ENCODE measurements at places on chromosomes 12 and 14. TPM values are rescaled to one million over a fixed set of nuclear protein-coding genes. Genes with fewer than 3 reads are reported as not detected.

Gene DPPA3
- not detected for total RNA-seq

Gene CELA1
- not detected for total RNA-seq

Gene ATF7IP
- total RNA-seq: 46.3 TPM

Gene PDE6H
- total RNA-seq: not detected

Gene ADAM21
- total RNA-seq: not detected

Gene KRT85
- total RNA-seq: not detected

Gene SPIC
- not detected for total RNA-seq

Gene PSMB5
- 77.9 TPM for total RNA-seq

GRCh38 chr14:33413381-33413780 lies 474.7 kb downstream of the NPAS3 start:
- no peak for DNase-seq

DNA sequence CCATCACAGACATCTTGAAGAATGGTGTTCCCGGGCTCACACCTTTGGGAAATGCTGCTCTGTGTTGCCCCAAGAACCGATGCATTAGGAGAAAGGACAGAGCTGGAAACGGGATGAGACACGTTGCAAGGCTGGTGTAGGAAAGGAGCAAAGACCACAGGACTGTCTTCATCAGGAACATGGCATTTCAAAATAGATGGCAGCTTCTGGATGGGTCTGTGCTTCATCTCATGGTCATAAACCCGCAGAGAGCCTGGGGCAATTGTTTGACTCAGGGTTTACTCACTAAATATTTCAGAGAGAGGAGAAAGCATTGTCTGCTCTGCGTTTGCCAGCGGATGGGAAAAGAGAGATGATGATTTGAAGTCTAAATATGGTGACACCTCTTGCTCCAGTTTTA lies 76.3 kb downstream of the CACNA1C start:
- DNase-seq: no peak

- no peak for DNase-seq
Observed at GRCh38 chr12:92602476-92602875, 100.3 kb upstream of the PLEKHG7 start.

DNA sequence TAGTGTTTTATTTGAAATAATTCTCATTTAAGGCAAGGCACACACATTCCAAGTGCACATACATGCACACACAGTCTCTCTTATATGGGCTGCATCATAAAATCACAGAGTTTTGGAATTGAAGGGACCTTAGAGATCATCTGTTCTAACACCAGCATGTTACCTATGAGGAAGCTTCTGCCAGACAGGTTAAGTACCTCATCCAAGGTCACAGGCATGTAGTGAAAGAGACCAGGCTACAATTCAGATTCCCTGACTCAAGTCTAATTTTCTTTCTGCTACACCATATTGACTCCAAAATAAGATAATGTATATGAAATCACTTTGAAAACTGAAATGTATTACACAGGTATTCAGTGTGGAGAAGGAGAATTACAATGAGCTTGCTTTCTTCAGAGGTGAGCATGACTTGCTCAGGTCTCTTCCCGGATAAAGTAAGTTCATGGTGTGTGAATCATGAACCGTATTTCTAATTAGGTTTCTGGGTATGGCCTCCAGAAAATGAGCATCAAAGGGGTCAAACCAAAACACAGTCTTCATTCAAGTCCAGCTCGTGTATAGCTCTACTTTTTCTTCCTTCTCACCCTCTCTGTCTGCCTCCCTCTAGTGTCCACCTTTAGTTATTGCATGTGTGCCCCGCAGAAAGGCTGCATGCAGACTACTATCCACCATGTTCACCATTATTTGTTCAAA lies 411.9 kb downstream of the FUT8 start:
- DNase-seq: peak; percentile 44

DNA sequence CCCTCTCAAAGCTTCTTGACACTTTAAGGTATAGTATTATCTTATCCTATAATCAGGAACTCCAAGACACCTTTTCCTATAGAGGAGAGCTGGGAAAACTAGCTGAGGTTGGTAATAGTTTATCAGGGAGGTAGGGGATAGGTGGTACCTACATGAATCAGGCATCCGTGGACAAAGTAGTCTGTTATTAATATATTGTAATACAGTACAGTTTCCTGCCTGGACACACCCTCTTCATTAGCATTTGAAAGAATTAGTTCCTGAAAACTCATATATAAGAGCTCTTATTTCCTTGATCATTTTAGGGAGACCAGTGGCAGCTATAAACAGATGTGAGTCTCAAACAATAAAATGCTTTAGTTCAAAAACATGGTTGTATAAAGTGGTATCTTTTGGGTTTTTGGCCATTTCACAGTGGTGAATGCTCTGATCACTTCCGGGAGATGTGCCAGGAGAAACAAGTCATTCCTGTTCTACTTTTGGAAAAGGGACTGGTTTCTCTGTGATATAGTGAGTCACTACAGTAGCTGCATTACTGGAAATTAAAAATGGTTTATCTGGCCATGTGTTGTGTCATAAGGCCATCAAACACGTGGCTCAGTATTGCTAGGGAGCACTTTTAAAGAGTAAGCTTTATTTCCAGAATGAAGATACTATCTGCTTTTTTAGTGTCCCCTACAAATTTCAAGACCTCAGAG lies 98.1 kb downstream of the KLRB1 start:
- no peak for DNase-seq

DNA sequence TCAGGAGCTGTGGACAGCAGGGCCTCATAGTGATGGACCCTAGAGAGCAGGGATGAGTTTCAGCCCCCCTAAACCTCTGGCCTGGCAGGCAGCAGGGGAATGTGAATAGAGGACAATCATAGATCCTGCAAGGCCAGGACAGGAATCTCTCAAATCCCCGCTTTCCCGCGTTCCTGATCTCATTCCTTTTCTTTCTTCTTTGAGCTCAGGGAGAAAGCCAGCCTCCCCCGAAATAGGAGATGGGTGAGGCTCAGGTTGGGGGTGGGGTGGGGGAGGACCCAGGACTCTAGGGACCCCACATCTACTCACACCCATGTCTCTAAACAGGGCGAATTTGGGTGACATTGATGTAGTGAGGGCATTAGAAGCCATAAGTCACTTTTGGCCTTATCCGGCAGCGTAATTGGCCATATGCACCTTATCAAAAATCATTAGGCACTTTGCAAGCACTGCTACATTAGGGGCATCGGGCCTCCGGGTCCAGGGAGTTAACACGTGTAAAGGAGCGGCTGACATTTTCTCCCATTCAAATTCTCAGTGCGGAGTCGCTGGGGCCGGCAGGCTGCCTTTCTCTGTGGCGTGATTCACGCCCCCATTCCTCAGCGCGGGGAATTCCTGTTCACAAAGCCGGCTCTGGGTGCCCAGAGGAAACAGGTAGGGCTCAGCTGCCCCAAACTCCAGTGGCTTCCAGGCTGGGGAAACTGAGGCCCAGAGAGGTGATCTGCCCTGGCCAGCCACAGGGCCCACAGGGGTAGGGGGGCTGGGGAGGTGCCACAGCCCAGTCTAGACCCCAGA lies 1.5 kb downstream of the LHX5 start:
- no peak for DNase-seq

DNA sequence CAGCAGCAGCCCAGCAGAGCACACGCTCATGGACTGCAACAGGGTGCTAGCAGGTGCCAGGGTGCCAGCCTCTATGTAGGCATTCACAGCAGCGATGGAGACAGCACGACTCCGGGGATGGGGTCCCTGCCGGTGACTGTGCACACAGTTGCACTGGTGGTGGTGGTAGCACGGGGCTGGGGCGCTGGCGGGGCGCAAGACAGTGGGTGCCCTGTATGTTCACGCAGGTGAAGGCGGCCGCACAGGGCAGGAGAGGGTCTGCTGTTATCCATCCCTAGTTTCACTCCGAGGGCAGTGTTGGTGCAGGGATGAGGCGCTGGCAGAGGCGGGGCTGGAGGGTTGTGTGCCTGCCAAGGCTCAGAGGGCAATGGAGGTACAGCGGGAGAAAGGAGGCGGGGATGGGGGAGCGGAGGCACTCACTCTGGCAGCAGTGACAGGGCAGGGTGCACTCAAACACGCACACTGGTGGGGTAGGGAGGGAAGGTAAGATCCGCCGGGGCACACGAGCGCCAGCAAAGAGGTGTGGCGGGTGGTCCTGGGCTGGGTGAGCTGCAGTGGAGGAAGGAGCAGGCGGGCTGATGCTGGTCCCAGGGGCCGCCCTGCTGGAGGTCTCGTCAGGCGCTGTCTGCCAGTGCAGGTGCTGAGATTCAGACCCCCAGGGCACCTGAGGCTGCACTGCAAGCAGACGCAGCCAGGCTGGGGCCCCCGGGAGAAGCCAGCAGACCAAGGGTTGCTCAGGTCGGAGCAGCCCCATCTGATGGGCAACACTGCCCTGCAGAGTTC lies 76.7 kb downstream of the GALC start:
- DNase-seq: no peak

GRCh38 chr14:86518298-86518697 lies 988.4 kb downstream of the FLRT2 start:
- no peak for DNase-seq

DNA sequence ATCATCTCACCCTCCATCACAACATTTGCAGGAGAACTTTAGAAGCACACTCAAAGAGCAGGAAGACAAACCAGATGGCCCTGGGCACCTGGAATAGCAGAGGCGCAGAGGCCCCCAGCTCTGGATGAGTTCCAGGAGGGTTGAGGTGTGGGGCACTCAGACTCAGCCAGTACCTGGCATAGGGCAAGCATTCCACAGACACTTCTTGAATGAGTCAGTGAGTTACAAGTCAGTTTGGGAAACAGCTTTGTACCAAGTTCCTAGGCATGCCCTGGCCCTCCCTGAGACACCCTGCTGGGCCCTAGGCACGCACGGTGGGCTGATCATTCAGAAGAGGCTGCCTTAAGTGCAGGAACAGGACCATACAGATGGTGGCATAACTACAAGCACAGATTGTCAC lies 54.3 kb downstream of the MAP3K9 start:
- no peak for DNase-seq

DNA sequence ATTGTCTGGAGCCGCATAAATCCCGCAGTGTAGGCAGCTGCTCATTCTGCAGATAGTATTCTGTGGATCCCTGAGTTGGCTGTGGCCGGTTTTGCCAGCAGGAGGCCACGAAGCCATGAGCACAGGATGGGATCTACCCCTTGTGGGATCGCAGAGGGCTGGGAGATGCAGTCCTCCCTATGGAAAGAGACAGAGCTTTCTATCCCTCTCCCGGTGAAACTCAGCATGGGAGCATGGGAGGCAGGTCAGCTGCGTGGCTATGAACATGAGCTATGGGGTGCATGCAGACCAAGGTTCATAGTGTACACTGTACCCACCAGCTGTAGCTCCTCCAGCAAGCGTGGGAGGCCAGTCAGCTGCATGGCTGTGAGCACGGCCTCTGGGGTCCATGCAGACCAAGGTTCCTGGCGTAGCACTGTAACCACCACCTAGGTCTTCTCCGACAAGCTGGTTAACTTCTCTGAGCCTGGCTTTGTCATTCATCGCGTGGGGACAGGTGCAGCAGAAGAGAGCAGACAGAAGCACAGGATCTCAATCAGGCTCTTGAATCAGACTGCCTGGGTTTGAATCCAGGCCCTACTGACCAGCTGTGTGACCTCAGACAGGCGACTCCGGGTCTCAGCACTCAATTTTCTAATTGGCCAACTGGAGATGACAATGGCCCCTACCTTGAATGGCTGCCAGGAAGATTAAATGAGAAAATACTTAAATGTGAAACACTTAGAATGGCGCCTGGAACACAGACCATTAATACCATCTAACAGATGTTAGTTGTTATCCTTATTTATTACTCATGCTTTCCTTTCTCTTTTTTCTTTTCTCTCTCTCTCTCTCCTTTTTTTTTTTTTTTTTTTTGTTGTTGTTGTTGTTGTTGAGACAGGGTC lies 6.0 kb downstream of the BDKRB1 start:
- no peak for DNase-seq

DNA sequence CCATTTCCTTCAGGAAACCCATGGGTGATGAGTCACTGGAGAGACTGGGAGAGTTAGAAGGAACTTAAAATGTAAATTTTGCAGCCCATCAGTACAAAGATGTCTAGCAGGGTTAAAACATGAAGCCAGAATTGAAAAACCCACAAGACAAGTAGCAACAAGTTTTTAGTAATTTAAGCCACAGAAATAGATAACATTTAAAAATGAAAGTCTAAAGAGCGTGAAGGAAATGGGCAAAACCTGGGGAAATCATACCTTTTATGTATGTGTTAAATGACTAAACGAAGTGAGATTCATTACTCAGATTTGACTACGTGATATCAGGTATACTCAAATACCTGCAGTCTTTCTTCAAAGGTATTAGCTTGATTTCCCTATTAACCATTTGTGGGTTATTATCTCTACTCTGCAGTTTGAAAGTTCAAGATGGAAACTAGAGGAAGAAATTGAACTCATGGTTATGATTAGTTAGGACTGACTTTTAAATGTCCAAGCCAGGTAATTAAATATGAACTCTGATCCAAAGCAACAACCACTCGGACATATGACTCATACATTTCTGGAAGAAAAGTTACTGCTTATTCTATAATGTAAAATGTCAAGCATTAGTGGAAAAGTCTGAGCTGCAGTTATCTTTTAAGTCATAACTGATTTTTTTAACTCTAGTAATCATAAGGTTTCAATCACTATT lies 84.1 kb downstream of the ITPR2 start:
- no peak for DNase-seq

DNA sequence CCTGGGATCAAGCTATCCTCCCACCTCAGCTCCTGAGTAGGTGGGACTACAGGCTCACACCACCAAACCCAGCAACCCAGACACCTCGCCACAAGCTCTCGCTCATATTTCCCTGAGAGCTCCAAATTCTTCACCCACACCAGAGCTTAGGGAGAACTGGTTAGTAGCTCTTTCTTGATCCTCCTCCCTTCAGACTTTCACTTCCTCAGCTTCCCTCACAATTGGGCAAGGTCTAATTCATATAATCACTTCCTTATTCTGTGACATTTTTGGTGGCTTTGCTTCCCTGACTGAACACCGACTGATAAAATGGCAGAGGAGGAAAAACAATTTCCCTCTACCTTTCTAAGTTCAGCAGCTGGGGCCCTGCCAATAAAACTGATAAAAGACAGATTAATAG lies 88.5 kb downstream of the GXYLT1 start:
- DNase-seq: no peak

- no peak for DNase-seq
Observed at GRCh38 chr14:105554022-105554421, 27.6 kb downstream of the TMEM121 start.

GRCh38 chr14:100313464-100314230 lies 7.4 kb upstream of the SLC25A29 start:
- DNase-seq: no peak

DNA sequence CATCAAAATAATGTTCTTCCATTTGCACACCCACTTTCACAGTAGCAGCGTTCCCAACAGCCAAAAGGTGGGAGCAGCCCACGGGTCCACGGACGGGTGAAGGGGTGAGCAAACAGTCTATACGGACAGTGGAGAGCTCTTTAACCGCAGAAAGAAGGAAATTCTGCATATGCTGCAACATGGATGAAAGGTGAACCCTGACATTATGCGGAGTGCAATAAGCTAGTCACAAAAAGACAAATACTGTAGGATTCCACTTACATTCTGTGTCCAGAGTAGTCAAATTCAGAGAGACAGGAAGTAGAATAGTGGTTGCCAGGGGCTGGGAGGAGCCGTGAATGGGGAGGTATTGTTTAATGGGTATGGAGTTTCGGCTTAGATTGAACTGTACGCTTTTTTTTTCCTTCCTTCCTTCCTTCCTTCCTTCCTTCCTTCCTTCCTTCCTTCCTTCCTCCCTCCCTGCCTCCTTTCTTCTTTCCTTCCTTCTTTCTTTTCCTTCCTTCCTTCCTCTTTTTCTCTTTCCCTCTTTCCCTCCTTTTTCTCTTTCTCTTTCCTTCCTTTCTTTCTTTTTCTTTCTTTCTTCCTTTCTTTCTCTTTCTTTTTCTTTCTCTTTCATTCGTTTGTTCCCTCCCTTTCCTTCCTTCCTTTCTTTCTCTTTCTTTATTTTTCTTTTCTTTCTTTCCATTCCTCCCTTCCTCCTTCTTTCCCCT lies 15.8 kb upstream of the ANKRD9 start:
- peak; percentile 59 for DNase-seq

GRCh38 chr12:63995512-63995911 lies 151.0 kb downstream of the SRGAP1 start:
- no peak for DNase-seq

Measured in left colon (tissue), 2 donors.